ENCODE measurements at places on chromosomes 16 and 17. TPM values are rescaled to one million over a fixed set of nuclear protein-coding genes. Genes with fewer than 3 reads are reported as not detected.

Gene CES3
- 0.62 TPM for total RNA-seq

Gene ZPBP2
- total RNA-seq, result not detected

Gene MPP2
- 6.5 TPM for total RNA-seq

Gene CCR7
- total RNA-seq, result 1.0 TPM

Gene AIPL1
- total RNA-seq, result not detected

Gene KCTD19
- total RNA-seq, result not detected

Gene TUBG2
- total RNA-seq, result 19.4 TPM

Gene ETV4
- total RNA-seq, result 0.57 TPM

Gene FBXL20
- 16.2 TPM for total RNA-seq

Gene HID1
- 1.8 TPM for total RNA-seq

GRCh38 chr17:67054011-67054591, 9.7 kb downstream of the CACNG1 start:
- H3K36me3 ChIP-seq, result no peaks in the 10 kb centered on the region
- H3K27me3 ChIP-seq, result no peaks in the 10 kb centered on the region
- no peak overlapping the region for H3K27ac ChIP-seq
- H3K4me1 ChIP-seq, result no peaks in the 10 kb centered on the region
- DNase-seq, result no peak
- no peak overlapping the region for H3K4me3 ChIP-seq

GRCh38 chr17:71085238-71086033, 916.1 kb downstream of the KCNJ2 start:
- no peak overlapping the region for H3K27ac ChIP-seq
- no peaks in the 10 kb centered on the region for H3K27me3 ChIP-seq

- no peak overlapping the region for H3K27ac ChIP-seq
- no peak for DNase-seq
- H3K36me3 ChIP-seq, result no peaks in the 10 kb centered on the region
These were observed 38.6 kb downstream of the CPNE2 start for GRCh38 chr16:57130950-57131321.

DNA sequence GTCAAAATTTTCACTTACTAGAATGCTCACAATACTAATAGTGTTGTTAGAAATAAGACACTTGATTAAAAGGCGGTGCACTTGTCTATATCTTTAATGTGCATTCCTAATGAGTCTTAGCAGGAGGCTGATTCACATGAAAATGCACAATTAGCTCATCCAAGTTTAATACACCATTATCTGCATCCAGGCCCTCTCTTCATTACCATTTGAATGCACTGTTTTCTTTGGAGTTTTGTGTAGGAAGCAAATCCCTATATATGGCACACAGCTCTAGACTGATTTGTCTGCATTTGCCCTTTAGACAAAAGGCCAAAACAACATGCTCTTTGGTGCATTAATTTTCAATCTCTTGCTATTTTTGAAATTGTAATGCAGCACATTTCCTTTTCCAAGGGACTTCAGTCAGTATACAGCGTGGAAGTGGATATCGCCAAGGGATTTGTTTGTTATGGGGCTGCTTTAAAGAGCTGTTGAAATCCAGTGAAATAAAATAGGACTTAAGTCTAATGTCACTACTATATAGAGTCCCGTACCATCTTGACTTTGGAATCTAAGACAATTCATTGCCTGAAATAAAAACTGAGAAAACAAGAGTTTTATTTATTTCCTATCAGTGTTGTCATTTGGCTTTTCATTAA, 257.6 kb upstream of the CPHXL start:
- no peak for DNase-seq
- no peak overlapping the region for H3K4me3 ChIP-seq

- no peak overlapping the region for H3K4me3 ChIP-seq
- no peaks in the 10 kb centered on the region for H3K4me1 ChIP-seq
- H3K27me3 ChIP-seq, result no peaks in the 10 kb centered on the region
- DNase-seq, result no peak
- no peak overlapping the region for H3K27ac ChIP-seq
These were observed 11.7 kb downstream of the CACNG1 start for GRCh38 chr17:67055811-67056745.

GRCh38 chr16:83136419-83136818, 509.6 kb downstream of the CDH13 start:
- H3K27me3 ChIP-seq, result no peaks in the 10 kb centered on the region
- DNase-seq, result no peak
- H3K27ac ChIP-seq, result no peak overlapping the region
- no peak overlapping the region for H3K4me3 ChIP-seq
- no peaks in the 10 kb centered on the region for H3K36me3 ChIP-seq
- H3K4me1 ChIP-seq, result peaks cover 2% of the 10 kb centered on the region

GRCh38 chr17:74429604-74430384, 2.1 kb upstream of the GPRC5C start:
- H3K36me3 ChIP-seq, result no peaks in the 10 kb centered on the region
- peak overlapping the region; percentile 77 for H3K27ac ChIP-seq
- H3K4me1 ChIP-seq, result peaks cover 20% of the 10 kb centered on the region

DNA sequence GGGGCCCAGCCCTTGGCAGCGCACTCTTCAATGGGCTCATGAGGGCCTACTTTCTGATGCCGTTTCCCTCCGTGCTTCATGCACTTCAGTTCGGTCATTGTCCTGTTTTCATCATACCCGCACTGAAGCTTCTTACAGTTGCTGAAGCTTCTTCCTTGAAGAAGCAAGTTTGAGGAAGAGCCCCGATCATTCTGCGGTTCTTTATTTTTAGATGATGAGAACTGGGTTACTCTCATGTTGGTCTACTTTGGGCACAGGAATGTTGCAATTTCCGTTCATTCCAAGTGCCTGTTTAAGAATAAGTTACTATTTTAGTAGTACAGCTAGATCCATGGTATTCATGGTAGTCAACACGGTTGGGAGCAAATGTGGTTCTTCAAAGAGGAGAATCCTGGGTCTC, 587.7 kb upstream of the HSBP1 start:
- H3K27ac ChIP-seq, result no peak overlapping the region
- H3K4me1 ChIP-seq, result no peaks in the 10 kb centered on the region
- no peaks in the 10 kb centered on the region for H3K27me3 ChIP-seq
- DNase-seq, result no peak
- no peaks in the 10 kb centered on the region for H3K36me3 ChIP-seq
- H3K4me3 ChIP-seq, result no peak overlapping the region

DNA sequence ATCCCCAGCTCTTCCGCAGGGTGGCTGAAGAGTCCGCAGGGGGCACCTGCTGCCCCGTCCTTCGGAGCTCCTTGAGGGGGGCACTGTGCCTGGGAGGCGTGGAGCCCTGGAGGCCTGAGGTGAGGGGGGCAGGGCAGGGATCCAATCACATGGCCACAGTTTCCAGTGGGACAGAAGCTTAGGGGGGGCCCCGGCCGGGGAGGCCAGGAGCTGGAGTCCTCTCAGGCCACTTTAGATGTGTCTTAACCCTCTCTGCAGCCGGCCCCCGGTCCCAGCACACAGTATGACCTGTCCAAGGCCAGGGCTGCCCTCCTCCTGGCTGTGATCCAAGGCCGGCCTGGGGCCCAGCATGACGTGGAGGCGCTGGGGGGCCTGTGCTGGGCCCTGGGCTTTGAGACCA, 10.8 kb downstream of the ZNF213 start:
- H3K4me1 ChIP-seq, result peaks cover 4% of the 10 kb centered on the region
- no peaks in the 10 kb centered on the region for H3K27me3 ChIP-seq

GRCh38 chr17:1006054-1006453, 9.1 kb downstream of the TIMM22 start:
- H3K4me1 ChIP-seq, result peaks cover 22% of the 10 kb centered on the region
- no peak overlapping the region for H3K4me3 ChIP-seq
- DNase-seq, result no peak
- no peaks in the 10 kb centered on the region for H3K27me3 ChIP-seq
- H3K36me3 ChIP-seq, result no peaks in the 10 kb centered on the region

GRCh38 chr17:68184816-68185436, 62.9 kb upstream of the AMZ2 start:
- H3K36me3 ChIP-seq, result no peaks in the 10 kb centered on the region
- H3K4me3 ChIP-seq, result no peak overlapping the region
- H3K27me3 ChIP-seq, result no peaks in the 10 kb centered on the region

GRCh38 chr16:84913315-84913714, 93.5 kb downstream of the CRISPLD2 start:
- H3K27ac ChIP-seq, result no peak overlapping the region
- H3K36me3 ChIP-seq, result no peaks in the 10 kb centered on the region
- no peak overlapping the region for H3K4me3 ChIP-seq
- no peaks in the 10 kb centered on the region for H3K27me3 ChIP-seq
- DNase-seq, result no peak

DNA sequence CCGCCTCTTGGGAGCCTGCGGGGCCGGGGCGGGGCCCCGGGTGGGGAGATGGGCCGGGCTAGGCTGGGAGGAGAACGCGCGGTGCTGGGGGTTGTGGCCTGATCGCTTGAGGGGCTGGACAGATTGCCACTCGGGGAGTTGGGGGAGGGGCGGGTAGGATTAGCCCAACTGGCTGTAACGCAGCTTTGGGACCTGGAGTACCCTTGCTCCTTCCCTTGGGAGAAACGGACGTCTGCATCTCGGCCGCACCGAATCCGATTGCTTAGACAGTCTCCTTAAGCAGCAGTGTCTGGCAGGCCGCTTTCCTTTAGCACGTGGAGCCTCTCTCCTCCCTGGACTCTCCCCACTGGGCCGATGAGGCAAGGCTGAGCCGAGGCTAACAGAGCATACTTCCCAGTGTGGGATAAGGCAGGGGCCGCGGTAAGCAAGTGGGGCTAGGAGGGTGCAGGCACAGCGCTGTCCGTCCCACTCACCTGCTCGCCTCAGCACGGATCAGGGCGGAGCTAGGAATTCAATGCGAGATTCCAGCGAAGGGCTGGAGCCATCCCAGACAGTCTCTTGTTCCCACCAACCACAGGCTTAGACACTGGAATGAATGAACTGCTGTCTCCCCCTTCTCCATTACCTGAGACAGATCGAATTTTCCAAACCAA, 540 bp upstream of the ACLY start:
- H3K27ac ChIP-seq, result peak overlapping the region; percentile 71
- H3K4me1 ChIP-seq, result peaks cover 7% of the 10 kb centered on the region
- peak overlapping the region; percentile 98 for H3K4me3 ChIP-seq
- DNase-seq, result no peak

DNA sequence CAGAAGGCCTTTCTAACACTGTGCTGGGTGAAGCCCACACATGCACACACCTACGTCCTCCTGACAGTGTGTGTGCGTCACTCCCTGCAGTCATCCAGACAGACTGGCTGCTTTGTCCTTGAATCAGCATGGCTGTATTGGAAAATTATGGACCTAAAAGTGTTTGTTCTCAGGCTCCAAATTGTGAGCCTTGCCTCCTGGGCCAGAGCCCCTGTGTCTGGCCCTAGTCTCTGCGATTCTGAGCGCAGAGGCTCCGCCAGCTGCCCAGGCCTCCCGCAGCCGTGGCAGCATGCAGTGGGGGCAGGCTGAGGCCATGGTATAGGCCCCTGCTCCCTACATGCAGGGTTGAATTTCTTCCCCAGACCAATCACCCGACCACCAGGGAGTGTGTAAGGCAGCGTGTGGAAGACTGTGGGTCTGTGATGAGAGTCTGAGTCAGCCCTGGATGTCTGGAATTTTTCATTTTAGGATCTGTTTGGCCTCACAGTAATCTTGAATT, 166.9 kb downstream of the LGALS9B start:
- H3K36me3 ChIP-seq, result no peaks in the 10 kb centered on the region
- peaks cover 18% of the 10 kb centered on the region for H3K4me1 ChIP-seq
- H3K27ac ChIP-seq, result peak overlapping the region; percentile 90
- H3K4me3 ChIP-seq, result no peak overlapping the region
- H3K27me3 ChIP-seq, result no peaks in the 10 kb centered on the region

GRCh38 chr16:68993885-68994284, 111.6 kb upstream of the HAS3 start:
- H3K27me3 ChIP-seq, result no peaks in the 10 kb centered on the region
- no peak overlapping the region for H3K4me3 ChIP-seq
- no peaks in the 10 kb centered on the region for H3K36me3 ChIP-seq
- no peak for DNase-seq
- H3K27ac ChIP-seq, result no peak overlapping the region

- H3K36me3 ChIP-seq, result no peaks in the 10 kb centered on the region
- H3K27ac ChIP-seq, result no peak overlapping the region
- H3K27me3 ChIP-seq, result no peaks in the 10 kb centered on the region
- no peak overlapping the region for H3K4me3 ChIP-seq
- no peaks in the 10 kb centered on the region for H3K4me1 ChIP-seq
- DNase-seq, result no peak
These were observed 6.3 kb upstream of the CEP131 start for GRCh38 chr17:81228834-81229665.

- H3K4me3 ChIP-seq, result no peak overlapping the region
- no peaks in the 10 kb centered on the region for H3K36me3 ChIP-seq
- no peak overlapping the region for H3K27ac ChIP-seq
- peak; percentile 51 for DNase-seq
These were observed 39.0 kb upstream of the EMP2 start for GRCh38 chr16:10619271-10619849.

DNA sequence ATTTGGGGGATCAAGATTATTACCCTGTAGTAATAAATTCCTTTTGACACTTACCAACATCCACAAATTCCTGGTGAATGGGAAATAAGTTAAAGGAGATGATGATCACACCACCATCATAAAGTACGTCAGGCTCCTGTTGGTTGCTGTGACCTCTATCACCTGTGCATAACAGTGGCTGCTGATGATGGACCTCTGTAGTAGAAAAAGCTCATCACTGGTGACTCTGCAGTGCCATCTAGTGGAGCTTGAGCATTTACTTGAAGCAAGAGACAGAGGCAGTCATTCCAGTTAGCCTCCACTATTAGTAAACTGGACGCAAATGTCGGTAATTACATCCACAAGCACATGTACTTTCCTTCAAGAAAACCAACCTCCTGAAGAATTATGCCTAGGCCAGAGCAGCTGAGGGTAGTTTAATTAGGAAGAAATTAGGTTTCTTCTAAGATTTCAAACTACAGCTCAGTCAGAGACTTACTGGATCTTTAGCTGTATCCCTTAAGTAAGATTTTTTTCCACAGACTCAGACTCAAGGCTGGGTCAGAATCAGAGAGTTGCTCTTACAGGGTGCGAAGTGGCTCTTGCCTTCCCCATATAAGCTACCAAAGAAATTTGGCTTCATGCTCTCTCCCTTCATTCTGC, 39.3 kb downstream of the CYB561 start:
- no peaks in the 10 kb centered on the region for H3K36me3 ChIP-seq
- H3K27me3 ChIP-seq, result no peaks in the 10 kb centered on the region
- DNase-seq, result peak; percentile 65
- H3K4me1 ChIP-seq, result peaks cover 4% of the 10 kb centered on the region

GRCh38 chr17:45383003-45383402, 49.7 kb downstream of the ARHGAP27 start:
- no peaks in the 10 kb centered on the region for H3K27me3 ChIP-seq
- no peaks in the 10 kb centered on the region for H3K4me1 ChIP-seq
- no peak for DNase-seq
- no peaks in the 10 kb centered on the region for H3K36me3 ChIP-seq
- H3K4me3 ChIP-seq, result no peak overlapping the region

GRCh38 chr16:11016993-11017392, 72.6 kb downstream of the CLEC16A start:
- no peak overlapping the region for H3K27ac ChIP-seq
- no peaks in the 10 kb centered on the region for H3K36me3 ChIP-seq
- no peaks in the 10 kb centered on the region for H3K27me3 ChIP-seq
- no peak for DNase-seq
- no peak overlapping the region for H3K4me3 ChIP-seq

GRCh38 chr16:29726845-29727377, 18.9 kb downstream of the C16orf54 start:
- no peak overlapping the region for H3K27ac ChIP-seq
- no peaks in the 10 kb centered on the region for H3K4me1 ChIP-seq
- no peak overlapping the region for H3K4me3 ChIP-seq

Measured in ovary (tissue), 10 donors.